ENCODE measurements at places on chromosomes 7 and 10.

GRCh38 chr7:105387508-105388355, 989 bp downstream of the SRPK2 start:
- no peak for DNase-seq

GRCh38 chr7:17668122-17668521, 272.2 kb downstream of the SNX13 start:
- peak; percentile 72 for DNase-seq

GRCh38 chr10:4790045-4790444, 36.0 kb upstream of the AKR1E2 start:
- no peak for DNase-seq

GRCh38 chr10:113665806-113666354, 2.0 kb upstream of the NRAP start:
- peak; percentile 21 for DNase-seq

DNA sequence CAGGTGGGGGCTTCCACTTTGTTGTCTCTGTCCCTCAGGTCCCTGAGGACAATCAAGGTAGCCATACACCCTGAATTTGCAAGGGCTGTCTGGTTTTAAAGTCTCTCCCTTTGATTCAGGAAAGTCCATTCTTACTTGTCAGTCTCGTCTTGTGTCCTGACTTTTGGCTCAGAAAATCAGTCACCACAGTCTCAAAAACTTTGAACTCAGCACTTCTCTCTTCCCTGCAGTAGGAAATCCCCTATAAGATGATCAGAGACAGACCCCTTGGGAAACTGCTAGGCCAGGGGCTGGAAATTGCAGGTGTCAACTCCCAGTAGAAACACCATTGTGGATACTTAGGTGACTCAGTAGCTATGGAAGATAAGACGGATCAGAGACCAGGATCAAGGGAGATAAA, 73.1 kb downstream of the CDC123 start:
- no peak for DNase-seq

GRCh38 chr7:18455606-18456005, 39.9 kb upstream of the HDAC9 start:
- no peak for DNase-seq

DNA sequence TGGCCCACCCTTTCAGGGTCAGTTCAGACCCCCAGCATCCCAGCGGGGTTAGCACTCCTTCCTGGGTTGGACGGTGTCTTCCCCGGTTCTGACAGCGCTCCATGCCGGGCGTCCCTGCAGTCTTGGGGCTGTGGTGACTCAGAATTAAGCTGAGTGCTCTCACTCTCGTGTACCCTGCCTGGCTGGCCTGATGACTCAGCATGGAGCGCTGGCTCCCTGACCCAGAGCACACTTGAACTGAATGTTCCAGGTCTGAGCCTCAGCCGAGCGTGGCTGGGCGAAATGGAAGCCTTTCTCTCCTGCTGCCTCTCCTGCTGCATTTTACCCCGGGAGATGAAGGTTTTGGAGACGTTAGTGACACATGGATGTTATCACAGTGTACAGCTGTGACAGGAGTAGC, 7.1 kb downstream of the BAG3 start:
- peak; percentile 74 for DNase-seq

Measured in MV-4-11 (cell line).